T1000 (cell line): ENCODE measurements at places on chromosomes 1 and 21.
A peak's percentile ranks its signal among the peaks of the same experiment; 100 is the strongest.

DNA sequence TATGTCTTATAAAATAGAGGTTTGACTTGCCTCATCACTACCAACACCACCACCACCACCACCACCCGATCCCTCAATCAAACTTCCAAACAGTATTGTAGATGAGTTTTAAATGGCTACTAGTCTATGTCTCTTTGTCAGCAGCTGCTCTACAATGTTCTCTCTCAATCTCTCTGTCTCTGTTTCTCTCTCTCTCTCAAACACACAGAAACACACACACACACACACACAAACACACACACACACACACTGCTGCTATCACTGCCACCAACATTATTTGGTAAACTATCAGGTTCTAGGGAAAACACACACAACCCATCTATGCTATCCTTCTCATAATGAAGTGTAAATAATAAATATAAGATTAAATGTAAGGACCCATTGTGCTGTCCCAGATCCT, 2.4 kb downstream of the TNFSF4 start:
- no peak for DNase-seq

DNA sequence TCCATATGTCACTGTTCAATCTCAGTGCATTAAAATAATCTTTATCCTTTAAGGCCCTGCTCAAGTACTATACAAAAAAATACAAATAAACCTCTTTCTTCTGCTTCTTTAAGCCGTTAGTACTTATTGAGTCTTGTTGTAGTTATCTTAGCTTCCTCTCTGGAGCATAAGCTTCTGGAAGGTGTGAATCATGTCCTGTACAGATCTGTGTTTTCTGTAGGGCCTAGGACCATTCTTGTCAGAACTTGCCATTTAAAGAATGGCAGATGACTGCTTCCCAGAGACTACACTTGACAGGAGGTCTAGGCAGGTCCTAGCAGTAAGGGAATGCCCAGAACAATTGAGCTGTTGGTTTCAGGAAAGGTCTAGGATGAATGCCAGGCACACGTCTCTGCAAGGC, 12.9 kb downstream of the NEK7 start:
- DNase-seq, result no peak

DNA sequence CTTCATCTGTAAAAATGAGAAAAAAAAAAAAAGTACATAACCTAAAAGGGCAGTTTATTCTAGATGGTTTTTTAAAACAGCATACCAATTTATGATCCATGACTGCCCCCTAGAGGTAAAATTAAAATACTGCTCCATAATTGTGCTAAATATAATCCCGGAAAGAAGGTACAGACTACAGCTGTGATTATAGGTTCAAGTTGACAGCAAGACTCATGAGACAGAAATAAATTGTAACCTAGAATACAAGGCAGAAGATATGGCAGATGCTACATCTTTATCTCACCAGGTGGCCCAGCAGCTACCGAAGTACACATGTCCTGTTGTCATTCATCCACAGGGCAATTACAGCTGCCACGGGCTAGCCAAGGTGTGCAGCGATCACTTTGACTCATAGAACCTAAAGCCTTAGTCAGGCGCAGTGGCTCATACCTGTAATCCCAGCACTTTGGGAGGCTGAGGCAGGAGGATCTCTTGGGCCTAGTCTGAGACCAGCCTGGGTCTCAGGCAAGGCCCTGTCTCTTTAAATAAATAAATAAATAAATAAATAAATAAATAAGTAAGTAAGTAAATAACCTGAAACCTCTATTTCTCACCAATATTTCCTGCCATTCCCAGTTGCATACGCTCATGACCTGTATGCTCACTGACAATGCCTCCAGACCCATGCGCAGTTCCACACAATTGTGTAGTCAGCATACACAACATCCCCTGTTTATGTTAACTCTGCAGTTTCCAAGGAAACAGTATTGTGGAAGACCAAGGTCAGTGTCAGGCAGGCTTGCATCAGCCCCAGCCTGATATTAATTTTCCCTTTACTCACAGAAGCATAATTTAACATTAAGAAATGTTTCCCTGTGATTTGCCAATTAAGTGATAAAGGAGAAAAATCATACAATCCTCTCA, 18.3 kb upstream of the PPIE start:
- no peak for DNase-seq

DNA sequence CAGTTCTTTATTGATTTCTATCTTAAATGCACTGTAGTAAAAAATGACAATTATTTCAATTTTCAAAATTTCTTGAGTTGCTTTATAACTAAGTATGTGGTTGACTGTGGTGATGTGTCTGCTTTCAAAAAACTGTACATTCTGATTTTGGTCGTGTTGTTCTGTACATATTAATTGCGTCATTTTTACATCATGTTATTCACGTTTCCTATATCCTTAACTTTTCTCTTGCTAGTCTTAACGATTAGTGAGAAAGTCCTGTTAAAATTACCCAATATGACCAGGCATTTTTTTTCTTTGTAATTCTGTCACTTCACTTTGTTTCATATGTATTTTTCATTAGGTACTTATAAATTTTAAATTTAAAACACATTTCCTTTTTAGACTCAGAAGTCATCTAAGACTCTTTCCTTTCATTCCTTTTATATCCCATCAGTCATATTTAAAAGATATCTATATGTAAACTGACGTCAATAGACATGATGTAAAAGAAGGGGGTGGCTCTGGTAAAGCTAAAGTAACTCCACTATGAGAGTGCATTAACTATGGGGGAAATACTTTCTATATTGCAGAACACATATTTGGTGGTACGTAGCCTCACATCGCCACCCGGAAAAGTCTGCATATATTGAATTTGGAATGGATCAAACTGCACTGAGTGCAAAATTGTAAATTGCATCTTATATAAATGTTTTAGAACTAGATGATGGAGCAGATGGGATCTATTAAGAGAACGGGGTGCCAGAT, 1.1 kb upstream of the COA6 start:
- DNase-seq, result no peak

DNA sequence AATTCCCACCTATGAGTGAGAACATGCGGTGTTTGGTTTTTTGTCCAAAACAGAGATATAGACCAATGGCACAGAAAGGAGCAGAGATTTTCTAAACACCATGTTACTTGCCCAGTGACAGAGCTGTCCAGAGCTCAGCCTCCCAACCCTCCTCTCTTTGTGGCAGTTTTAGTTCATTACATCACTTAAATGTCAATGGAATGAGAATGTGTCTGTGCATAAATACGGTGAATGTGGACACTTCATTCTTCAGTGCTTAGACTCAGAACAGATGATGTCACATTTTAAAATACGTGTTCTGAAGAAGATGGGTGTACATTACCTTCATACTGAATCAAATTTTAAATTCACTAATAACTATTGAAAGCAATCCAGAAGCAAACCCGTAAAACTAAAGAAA, 374.9 kb downstream of the DSCAM start:
- DNase-seq, result no peak

- no peak for DNase-seq
Observed at GRCh38 chr21:36171336-36171735, 14.7 kb downstream of the DOP1B start.

DNA sequence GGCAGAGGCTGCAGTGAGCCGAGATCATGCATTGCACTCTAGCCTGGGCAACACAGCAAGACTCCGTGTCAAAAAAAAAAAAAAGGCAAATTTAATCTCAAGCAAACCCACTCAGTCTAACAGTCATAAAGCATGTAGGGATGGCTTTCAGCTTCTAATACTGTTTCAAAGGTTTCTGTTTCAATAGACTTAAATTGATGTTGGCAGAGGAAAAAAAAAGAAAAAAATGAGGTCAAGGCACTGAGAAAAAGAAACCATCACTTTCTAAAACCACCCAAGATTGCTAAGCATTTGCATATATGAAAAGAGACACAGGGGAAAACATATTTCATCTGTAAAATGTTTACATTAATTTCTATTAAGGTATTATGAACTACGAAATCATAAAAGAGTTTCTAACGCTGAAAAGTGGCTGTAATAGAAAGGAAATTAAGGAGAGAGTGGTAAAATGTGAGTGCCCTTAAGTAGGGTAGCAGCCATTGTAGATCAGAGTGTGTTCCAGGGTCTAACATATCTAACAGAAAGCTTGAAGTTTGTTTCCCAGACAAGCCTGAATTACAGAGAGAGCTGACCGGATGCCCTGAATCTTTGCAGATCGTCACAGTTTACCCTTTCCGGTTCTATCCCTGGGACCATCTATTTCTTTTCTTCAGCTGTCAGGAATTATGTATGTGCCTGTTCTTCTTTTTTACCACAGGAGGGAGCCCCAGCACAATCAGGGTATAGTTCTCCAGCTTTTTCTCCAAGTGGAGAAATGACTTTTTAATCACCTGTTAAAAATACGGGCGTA, 70.0 kb downstream of the PLD5 start:
- no peak for DNase-seq

DNA sequence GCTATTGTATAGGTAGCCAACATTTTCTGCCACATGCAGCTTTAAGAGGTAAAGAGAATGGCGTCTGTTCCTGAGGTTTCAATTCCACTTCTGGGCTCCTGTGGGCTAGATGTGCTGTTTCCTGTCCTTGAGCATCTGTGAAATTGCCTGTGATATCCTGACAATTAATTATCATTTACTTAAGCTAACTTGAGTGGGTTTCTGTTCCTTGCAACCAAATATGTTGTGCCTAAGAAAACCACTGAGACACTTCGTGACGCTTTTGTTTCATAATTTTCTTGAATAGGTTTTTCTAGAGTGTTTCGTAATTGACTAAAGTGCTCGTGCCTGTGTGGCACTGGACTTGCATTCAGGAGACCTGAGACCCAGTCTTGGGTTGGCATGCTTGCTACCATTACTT, 127.3 kb upstream of the POU3F1 start:
- DNase-seq, result no peak

- DNase-seq, result no peak
Observed at GRCh38 chr1:205812271-205812877, 624 bp downstream of the SLC41A1 start.

GRCh38 chr1:21232044-21232443, 55.3 kb upstream of the EIF4G3 start:
- DNase-seq, result peak; percentile 30

- no peak for DNase-seq
Observed at GRCh38 chr1:64581843-64582185, 111.9 kb downstream of the CACHD1 start.

GRCh38 chr1:66731170-66731865, 20.9 kb upstream of the DYNLT5 start:
- DNase-seq, result no peak

DNA sequence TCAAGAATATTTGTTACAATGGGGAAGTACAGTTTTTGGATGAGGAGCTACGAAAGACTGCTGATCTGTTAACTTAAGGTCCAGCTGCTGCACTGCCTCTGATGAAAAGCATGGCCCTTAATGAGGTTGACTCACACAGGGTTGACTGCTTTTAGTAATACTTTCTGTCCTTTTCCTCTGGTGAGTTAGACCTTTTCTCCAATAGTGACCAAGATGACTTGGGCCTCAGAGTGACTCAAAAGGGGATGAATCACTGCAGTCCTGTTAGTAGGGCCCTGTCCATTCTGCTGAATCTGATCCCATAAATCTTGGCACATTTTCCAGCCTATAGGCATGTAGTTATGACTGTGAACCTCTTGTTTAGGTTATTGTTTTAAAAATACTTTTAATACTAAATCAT, 2.7 kb downstream of the DISP1 start:
- peak; percentile 62 for DNase-seq

DNA sequence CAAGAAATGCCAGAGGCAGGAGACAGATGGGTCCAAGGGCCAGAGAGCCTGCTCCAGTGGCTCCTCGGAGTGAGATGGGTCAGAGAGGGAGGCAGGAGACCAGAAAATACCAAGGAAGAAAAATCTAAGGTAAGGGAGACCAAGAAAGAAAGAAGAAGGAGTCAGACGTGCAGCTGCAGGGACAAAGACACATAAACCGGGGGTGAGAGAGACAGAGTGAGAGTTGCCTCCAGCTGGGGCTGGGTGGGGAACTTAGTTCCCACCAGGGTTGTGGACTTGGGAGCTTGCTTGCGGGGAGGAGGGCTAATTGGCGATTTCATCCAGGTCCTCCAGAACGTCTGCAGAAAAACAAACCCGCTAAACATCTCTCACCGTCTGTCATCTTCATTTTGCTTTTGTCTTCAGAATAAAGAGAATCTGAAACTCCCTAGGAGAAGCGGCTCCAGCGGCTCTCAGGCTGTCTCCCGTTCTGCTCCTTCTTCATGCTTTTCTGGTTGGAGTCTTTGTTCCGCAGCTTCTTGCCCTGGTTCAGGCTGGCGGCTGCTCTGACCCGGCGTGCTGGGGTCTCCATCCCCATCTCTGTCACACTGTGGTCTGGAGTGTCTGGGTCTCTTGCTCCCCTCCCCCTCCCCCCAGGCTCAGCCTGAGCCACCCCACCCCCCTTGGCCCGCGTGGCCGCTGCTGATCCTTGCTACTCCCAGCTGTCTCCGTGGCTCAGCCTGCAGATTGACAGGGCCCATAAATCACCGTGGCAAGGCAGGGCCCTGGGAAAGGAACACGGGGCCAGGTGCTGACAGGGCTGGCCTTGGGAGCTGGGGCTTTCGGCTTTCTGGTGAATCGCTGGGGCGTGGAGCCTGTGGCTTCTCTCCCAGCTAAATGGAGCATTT, 66.6 kb downstream of the UBIAD1 start:
- DNase-seq, result no peak

- no peak for DNase-seq
Observed at GRCh38 chr1:64873576-64873975, 92.8 kb downstream of the JAK1 start.

GRCh38 chr21:38494703-38495102, 3.6 kb downstream of the ERG start:
- DNase-seq, result no peak

DNA sequence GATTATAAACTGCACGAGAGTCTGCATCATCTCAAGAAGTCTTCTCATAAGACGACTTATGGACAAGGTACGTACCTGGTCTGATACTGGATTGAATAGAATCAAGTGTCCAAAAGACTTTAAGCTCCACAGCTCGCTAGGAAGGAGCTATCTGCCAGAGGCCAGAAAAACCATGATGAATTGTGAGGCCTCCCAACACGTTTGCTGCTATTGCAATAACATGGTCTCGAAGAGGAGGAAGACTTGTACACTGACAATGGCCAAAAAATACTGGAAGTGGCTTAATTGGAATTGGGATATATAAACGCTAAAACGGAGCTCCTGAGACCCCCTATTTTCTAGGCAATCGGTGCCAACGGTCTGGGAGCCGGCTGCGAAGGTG, 534 bp downstream of the DNAJC28 start:
- no peak for DNase-seq

DNA sequence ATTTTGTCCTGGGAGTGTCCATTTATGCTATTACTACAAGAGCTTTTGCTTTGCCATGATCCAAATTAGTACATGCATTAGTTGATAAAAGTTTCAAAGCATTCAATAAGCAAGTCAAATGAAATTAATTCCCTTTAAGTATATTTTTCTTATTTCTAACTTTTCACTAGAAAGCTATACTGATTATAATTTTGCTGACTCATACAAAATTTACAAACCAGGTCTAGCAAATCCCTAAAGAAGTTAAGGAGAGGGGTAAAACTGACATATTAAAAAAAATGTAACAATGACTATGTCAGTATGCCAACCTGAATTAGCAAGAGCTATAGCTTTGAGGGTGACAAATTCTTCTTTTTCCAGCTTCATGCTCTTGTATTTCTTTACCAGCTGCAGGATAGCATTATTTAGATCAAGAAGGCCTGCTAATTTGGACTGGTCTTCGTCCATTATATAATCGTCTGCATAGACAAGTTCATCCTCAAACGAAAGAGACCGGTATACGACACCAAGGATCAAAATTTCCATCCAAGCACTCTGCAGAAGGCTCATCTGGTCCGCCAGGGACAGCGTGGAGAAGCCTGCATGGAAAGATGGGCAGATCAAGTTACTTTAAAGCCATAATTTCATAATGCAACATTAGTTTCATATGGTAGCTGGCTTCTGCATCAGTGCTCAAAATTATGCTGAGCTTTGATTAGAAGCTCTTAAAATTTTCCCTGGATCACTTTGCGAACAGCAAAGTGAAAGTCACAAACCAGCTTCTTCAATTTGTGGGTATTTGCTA, 95.8 kb upstream of the USH2A start:
- DNase-seq, result no peak
